ENCODE measurements at places on chromosomes 5 and 9.

DNA sequence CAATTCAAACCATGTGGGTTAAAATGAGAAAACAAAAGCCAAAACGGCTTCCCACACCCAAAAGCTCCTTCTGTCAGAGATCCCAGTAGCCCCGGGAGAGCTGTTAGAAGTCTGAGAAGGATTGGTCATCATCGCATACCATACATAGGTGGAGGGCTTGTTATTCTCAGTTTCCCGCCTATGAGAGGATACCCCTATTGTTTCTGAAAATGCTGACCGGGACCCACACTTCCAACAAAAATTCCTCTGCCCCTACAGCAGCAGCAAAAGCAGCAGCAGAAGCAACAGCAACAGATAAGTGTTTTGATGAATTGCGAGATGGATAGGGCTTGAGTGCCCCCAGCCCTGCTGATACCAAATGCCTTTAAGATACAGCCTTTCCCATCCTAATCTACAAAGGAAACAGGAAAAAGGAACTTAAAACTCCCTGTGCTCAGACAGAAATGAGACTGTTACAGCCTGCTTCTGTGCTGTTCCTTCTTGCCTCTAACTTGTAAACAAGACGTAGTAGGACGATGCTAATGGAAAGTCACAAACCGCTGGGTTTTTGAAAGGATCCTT lies at the start of gene TEK:
Gene TEK (plus strand): TSS at position 245 of the 561 bp plus-strand sequence. CDS start 366 bp downstream, outside the sequence.
- no peak for DNase-seq

DNA sequence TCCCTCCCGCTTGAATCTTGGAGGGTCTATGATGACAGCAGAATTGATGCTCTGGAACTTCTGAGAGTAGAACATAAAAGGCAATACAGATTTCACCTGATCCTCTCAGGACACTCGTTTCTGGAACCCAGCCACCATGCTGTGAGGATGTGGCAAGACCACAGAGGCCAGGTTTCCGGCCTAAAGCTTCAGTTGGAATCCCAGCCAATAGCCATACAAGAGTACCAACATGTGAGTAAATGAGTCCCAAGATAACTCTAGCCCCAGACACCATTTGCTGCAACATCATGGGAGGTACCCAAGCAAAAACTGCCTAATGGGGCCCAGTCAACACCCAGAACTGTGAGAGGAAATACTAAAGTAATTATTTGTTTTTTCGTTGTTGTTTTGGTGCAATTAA lies 65.7 kb upstream of the MARCHF11 start:
- no peak for DNase-seq

DNA sequence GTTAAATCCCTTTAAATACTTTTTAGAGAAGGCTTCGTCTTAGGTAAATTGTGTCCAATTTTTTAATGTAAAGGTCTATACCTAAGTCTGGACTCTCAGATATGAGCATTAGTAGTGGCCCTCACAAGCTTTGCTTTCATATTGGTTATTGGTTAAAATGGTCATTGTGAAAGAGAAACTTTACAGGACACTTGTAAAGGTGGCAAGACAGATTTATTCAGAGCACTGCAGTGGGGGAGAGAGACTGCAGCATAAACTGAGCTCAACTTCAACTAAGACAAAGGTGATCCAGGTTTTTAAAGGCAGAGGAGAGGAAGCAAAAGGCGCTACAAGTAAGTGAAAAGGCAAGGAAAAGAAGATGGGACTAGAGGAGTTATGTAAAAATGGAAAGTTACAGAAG lies 157.7 kb downstream of the PARP8 start:
- no peak for DNase-seq

GRCh38 chr5:6465831-6466790 lies 17.5 kb downstream of the UBE2QL1 start:
- no peak for DNase-seq

DNA sequence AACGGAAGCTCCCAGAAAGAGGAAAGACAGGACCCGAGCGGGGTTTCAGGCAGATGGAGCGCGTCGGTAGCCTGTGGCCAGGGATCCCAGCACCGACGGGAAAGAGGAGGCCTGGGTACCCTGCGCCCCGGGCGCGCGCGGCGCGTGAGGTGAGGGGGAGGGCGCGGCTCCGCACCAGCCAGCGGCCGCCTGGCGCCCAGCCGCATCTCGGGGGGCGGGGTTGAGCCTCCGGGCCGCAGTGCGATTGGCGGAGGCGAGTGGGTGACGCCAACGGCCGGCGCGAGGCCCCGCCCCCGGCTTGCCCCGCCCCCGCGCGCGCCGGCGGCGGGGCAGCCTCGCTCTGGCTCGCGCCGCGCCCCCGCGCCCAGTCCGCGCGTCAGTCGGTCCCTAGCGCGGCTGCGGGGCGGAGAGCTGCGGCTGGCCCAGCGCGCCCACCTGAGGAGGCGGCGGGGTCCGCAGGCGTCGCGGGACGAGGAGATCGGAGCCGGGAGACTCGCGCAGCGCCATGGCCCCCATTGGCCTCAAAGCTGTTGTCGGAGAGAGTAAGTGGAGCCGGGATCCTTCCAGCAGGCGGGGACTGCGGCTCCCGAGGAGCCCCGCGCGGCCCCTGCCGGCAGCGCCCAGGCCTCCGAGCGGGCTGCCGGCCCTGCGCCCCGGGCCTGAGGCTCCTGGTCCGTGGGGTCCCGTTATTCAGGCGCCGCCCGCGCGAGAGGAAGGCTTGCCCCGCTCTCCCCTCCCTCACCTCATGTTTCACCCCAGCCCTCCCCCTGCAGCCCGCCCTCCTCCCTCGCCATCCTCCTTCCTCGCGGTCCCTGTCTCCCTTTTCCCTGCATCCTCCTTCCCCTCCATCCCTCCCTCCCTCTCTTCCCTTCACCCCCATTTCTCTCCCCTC lies at the start of gene STXBP1:
Gene STXBP1 (plus strand): TSS at position 379 of the 892 bp plus-strand sequence. CDS start 127 bp downstream, at position 506.
- DNase-seq: peak; percentile 80

GRCh38 chr9:99582814-99583213 lies 238.9 kb upstream of the NR4A3 start:
- no peak for DNase-seq

GRCh38 chr5:156920042-156920860 lies 42.8 kb downstream of the TIMD4 start:
- DNase-seq: no peak

DNA sequence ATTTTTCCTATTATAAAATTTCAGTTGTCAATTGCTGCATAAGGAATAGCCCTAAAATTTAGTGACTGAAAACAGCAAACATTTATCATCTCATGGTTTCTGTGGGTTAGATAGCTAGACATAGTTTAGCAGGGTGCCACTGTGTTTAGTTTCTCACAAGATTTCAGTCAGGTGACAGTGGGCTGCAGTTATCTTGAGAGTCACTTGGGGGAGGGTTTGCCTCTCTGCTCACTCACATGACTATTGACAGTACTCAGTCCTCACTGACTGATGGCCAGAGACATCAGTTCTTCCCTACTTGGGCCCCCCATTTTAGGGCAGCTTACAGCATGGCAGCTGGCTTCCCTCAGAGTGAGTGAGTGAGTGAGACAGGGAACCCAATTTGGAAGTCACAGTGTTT lies 42.0 kb downstream of the PBX3 start:
- no peak for DNase-seq

- no peak for DNase-seq
Measured at GRCh38 chr5:5658889-5659465, 236.5 kb downstream of the ICE1 start.

DNA sequence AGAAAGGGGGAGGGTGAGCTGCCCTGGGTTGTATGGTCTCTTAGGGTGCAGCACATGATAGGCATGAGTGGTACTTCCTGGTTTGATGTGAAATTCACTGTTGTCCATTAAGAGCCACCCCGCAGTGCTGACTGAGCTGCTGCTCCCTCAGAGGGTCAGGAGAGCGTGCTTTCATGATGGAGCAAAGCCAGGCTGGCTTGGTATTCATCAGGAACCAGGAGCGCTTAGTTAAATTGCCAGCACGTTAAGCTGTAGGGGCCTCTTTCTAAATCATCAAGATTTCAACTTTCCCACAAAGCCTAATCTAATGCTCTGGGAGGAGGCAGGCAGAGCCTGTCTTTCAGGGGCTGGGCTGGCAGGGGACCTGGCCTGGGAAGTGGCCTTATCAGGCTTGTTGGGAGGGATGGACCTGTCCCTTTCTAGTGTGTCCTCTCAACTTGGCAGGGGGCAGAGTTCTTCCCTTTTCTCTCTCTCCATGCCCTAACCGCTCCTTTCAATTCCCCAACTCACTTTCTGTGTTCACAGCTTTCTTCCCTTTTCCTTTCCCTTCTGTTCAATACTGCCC lies 7.9 kb downstream of the CYSTM1 start:
- no peak for DNase-seq

DNA sequence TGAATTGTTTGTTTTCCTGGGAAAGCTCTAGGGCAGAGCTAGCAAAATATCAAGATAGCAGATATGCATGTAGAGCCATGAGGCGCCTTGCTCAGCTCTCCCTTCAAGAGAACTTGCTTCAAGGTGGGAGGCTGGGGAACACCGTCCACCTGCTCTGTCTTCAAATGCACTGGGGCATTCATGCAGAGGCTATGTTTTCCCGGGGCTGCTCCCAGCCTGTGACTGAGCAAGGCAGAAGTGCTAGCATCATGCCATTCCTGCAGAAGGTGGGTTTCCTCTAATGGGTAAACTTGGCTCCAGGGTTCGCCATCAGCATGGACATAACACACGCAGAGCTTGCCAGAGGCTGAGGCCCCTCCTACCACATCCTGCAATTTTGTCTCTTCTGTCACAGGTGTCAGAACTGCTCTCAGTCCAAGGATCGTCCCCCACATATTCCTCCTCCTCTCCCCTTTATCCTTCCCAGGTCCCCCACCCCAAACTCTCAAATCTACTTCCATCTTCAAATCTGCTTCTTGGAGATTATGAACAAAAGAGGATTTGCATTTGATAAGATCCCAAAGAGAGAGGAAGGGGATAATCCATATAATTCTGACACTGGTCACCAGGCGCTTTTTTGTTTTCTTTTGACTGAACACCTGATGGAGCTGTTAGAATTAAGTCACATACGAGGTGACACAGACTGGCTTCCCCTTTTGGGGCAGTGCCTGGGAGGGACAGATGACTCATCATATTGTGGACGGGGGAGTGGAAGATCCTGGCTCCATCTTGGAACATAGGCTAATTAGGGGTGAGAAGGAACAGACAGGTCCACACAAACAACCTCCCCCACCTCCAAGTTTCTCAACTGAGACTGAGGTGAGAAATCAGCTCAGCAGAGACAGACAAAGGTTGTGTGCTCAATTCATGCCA lies 85.0 kb upstream of the TAF11L2 start:
- DNase-seq: no peak

- DNase-seq: no peak
Measured at GRCh38 chr9:127185181-127185580, 62.7 kb upstream of the ANGPTL2 start.

- no peak for DNase-seq
Measured at GRCh38 chr5:142104491-142104890, 4.1 kb upstream of the NDFIP1 start.

GRCh38 chr5:72283358-72283757 lies 36.7 kb downstream of the MRPS27 start:
- no peak for DNase-seq

DNA sequence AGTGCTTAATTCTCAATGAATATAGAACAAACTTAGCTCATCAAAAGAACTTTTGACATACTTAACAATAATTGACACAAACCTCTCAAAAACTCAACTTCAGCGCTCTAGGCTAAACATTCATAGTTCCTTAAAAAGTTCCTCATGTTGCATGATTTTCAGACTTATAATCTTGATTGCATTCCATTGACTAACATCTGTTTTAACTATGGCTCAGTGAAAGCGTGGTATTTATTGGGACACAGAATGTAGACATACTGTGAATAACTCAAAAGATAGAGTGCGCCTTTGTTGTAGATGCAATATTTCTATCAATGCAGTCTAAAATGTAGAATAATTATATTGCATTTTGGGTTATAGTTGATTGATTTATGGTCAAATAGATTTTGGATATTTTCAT lies 227.1 kb upstream of the HAPLN1 start:
- DNase-seq: no peak

- no peak for DNase-seq
Measured at GRCh38 chr5:65916636-65917035, 9.7 kb upstream of the ERBIN start.

- DNase-seq: no peak
Measured at GRCh38 chr5:11148810-11149539, 387.9 kb upstream of the DAP start.

- DNase-seq: no peak
Measured at GRCh38 chr5:53508125-53508524, 27.7 kb downstream of the FST start.

DNA sequence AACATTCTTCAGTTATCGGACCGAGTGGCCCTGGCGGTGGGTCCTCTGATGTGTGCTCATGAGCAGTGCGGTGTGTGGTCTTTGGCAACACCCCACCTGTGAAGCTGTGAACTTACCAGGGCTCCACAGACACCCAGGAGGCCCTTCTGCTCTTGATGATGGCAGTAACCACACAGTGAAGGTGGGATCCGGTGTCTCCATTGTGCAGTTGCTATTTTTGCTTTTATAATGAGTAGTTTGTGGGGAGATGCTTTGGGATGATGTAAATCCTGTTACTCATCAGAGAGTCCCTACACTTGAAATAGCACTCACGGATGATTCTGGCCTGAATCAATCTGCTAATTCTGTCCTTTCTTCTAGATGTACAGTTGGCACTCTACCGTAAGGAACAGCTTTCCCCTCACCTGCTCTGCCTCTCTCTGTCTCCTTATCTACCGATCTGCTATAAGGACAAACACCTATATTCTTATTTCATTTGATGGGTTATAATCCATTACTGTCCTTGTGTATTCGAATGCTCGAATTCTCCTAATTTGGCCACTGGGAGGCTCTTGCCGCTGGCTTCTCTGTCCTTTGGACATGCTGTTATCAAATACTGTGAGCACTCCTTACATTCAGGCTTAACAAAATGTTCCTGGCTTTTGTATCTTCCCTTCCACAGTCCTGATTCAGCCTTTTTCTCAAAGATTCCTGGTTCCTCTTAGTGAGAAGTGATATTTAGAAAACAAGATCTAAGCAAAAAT lies 20.2 kb downstream of the ATPSCKMT start:
- no peak for DNase-seq

DNA sequence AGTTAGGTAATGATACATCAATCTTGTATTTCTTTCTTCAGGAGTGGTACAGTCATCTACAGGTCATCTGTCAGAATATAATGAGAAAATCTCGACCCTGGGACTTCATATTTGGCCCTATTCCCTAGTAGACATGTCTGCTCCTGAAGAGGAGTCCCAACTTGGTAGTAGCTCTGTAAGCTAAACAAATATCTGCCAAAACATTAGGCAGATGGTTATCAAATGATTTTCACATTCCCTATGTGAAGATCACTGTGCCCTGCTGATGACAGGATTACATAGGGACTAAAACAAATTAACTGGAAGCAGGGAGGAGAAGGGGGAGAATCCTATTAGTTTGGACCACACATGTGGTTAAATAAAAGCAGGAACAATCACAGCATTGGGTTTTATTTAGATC lies 138.6 kb upstream of the NFIB start:
- DNase-seq: no peak

DNA sequence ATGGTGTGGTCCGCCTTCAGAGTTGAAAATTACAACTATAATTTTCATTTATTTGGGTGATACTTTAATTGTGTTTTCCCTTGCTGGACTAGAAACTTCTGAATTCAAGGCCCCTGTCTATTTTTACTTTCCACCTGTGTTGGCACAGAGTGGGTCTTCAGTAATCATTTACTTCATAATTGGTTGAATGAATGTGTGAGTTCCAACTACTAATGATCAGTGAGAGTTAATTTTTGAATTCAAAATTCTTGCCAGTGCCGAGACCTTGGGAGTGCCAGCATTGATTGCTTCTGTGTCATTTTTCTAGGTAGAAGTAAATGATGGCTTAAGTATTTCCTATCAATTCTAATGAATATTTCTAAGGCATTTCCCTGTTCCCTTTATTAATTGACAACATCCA lies 61.4 kb downstream of the PARP8 start:
- DNase-seq: no peak

Measured in stimulated activated CD4-positive, alpha-beta T cell treated with anti-CD3 and anti-CD28 coated beads, Interleukin-1b, Interleukin-23, amount 100 ng/mL, for 1 hour (primary cell).